ENCODE measurements at places on chromosomes 5 and 9.
A peak's percentile ranks its signal among the peaks of the same experiment; 100 is the strongest.

DNA sequence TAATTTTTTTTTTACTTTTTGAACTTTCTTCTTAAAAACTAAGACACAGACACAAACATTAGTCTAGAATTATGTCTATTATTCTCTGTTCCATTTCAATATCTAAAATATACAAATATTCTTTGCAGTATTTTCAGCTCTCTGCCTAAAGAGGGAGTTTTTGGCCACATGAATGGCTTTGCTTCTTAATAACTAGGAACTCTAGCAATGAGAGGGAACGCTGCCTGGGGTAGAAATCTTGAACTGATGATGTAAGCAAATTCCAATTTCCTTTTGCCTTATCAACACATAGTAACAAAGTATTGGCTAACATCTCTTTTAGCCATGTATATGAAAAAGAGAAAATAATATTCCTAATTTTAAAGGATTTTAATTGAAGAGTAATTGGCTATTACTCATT lies 51.9 kb downstream of the SLC25A46 start:
- DNase-seq, result no peak

DNA sequence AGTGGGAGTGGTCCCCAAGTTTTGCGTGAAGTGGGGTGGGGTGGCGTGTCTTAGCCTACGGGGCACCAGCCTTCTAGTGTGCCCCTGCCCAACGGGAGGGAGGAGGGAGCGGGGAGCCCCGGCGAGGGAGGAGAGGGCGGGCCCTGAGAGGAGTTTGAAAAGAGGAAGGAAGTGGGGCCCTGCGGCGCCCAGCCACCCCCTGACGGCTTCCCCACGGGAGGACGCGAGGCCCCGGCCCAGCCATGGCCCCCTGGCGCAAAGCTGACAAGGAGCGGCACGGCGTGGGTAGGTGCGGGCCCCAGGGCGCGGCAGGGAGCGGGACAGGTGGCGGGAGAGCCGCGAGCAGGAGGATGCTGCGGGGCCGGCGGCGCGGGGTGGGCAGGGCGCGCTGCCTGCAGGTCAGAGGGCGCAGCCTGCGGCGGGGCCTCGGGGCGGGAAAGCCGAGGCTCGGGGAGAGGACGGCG lies at the start of gene DOCK2:
Gene DOCK2, plus strand, starts transcription at position 191 of the 464 bp plus-strand sequence. Its CDS starts 52 bp downstream, at position 243.
- DNase-seq, result peak; percentile 71

DNA sequence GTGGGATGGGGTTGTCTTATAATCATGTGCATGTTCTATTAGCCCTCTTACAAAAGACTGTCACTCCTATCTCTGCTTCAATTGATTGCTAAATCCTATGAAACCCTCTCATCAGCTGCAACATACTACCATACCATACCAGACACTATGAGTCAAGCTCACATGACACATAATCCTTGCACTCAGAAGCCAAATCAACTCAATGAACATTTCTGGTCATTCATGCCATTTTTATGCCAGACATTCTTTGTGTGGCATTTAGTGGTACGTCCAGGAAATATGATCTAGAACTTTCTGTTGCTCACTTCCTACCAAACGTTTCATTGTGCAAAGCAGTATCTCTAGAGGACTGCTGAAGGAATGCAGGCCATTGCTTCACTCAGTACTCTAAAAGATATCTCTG lies 159.2 kb upstream of the GNA14 start:
- no peak for DNase-seq

- DNase-seq, result no peak
Measured at GRCh38 chr5:174839196-174839595, 114.8 kb downstream of the MSX2 start.

GRCh38 chr5:150023136-150023535 lies 22.6 kb downstream of the HMGXB3 start:
- no peak for DNase-seq

- DNase-seq, result no peak
Measured at GRCh38 chr5:135112008-135112725, 78.1 kb upstream of the PITX1 start.

GRCh38 chr9:83422527-83422926 lies 115.7 kb downstream of the FRMD3 start:
- no peak for DNase-seq

GRCh38 chr5:168377525-168377924 lies 86.1 kb downstream of the WWC1 start:
- DNase-seq, result no peak

GRCh38 chr9:88653911-88654310 lies 118.9 kb downstream of the NXNL2 start:
- DNase-seq, result no peak

GRCh38 chr9:135240222-135240621 lies 152.8 kb downstream of the OLFM1 start:
- DNase-seq, result no peak

DNA sequence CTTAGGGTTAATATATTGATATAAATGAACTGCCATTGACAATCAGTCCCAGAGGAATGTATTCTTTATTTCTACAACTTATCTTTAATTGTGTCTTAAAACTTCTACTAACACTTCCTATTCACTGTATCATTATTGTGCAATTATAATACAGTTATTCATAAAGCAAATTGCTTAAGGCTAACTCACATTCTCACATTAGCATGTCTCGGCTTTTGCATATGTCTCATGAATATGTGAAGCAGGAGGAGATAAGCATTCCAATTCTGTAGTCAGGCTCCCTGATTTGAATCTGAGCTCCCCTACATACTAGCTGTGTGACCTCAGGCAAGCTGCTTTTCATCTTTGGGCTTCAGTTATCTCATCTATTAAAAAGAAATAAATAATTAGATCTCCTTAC lies 45.4 kb downstream of the PLGRKT start:
- no peak for DNase-seq

- no peak for DNase-seq
Measured at GRCh38 chr5:43065387-43065947, 25.3 kb upstream of the ANXA2R start.

DNA sequence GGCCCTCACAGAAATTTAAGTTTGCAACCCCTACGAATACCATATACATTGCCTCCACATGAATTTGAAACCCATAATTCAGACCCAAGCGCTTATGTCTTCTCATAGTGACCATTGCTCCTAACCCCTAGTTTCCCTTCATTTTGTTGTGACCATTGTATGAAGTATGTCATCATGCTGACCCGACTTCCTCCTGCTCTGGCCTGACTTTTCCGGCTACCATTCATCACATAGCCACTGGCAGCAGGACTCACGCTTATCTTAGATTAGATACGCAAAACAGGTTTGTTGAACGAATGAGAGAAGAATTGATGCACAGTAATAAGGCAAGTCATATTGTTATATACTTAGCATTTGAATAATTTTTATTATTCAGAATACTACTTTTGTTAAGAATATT lies 345.4 kb downstream of the FBXL17 start:
- DNase-seq, result no peak

DNA sequence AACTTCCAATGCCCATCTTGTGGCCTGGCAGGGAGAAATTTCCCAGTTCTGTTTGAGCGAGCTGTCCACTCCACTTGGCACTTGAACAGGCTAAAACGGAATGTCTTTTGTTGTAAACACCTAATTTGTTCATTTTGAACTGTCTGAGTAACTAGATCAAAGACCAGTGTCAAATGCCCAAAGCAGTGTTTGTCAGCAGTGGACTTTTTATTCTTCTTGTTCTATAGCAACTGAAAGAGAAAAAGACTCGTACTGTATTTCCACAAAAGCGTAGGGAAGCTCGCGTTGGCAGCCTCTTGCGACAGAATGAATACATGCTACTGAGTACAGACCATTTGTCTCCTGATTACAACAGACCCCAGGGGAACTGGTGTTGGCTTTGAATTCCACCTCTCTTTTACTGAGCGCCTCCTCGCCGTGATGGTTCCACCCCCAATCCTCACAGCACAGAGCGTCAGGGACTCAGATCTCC lies 601.8 kb upstream of the ZNF608 start:
- DNase-seq, result no peak

DNA sequence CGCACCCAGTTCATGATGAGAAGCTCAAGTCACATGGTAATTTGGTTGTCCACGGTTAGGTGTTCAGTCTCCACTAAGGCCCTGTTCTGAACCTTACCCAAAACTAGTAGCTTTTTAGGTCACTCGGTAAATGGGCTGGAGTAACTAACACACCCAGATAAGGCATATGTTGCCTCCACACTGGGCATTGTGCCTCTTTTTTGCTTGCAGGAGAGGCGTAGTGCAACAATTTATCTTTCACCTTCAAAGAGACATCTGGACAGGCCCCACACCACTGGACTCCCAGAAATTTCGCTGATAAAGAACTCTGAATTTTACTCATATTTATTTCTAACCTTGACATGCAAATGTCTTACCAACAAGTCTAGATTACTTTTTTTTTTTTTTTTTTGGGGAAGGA lies 16.8 kb upstream of the PTGES start:
- no peak for DNase-seq

DNA sequence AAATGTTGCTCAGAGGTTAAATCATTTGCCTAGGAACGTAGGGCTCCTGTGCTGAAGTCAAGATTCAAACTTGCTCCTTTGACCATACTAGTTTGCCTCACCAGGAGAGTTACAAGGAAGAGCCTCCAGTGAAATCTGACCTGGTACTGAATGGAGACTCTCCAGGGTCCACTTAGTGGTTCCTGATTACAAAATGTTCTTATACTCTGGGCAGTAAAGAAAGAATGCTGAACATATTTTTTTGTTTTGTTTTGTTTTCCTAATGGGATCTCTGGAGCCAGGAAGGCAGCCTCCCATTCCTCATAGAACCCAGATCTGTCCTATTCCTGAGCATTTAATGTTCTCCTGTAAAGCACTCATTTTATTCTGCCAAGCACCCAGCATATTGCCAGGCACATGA lies 256.5 kb upstream of the CLINT1 start:
- DNase-seq, result no peak

DNA sequence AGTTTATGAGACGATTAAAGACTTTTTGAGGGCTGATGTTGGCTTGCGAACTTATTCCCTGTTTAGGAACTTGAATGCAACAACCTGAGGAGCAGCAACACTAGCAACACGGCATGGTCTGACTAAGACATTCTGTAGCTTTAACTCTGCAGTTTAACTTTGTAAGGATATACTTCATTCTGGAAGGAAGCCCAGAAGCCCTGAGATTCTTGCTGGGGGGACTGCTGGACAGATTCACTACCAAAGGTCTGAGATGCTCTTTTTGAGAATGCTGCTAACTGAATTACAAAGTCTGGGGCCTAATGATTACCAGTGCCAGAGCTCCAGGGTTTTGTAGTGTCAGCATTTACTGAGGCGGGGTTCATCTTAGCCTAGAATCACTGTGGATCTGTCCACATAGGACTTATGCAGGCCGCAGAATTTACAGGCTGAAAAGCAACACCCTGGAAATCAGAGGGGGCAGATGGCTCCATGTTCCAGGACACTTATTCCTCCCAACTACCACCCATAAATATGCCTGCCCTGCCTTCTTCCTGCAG lies 537.1 kb upstream of the CDH18 start:
- no peak for DNase-seq

GRCh38 chr5:89377767-89378455 lies 494.9 kb upstream of the MEF2C start:
- no peak for DNase-seq

- DNase-seq, result no peak
Measured at GRCh38 chr5:135449644-135450043, 2.5 kb upstream of the DCANP1 start.

DNA sequence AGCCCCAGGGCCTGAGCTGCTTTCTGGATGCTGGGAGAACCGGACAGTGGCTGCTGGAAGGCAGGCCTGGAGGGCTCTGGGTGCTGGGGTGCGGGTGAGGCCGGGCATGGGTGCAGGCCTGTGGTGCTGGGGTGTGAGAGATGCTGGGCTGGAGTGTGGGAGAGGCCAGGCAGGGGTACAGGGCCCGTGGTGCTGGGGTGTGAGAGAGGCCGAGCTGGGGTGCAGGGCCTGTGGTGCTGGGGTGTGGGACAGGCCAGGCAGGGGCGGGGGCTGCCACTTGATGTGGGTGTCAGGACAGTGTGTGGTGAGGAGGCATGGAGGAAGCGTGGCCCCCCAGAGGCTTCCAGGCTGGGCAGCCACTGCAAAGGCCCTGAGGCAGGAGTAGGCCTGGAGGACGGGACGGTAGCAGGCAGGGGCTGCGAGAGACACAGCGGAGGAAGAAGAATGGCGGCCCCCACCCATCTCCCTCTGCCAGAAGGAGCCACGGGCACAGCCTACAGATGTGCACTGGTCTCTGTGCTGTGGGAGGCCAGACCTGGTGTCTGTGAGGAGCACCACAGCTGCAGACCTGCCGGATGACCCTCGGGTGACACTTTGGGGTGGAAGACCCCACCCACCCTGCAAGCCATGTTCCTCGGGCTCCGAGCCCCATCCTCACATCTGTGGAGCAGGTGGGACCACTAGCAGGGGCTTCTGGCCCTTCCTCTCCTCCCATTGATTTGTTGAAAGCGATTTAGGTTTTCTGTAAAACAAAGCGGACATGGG lies 9.3 kb downstream of the NKD2 start:
- DNase-seq, result no peak

DNA sequence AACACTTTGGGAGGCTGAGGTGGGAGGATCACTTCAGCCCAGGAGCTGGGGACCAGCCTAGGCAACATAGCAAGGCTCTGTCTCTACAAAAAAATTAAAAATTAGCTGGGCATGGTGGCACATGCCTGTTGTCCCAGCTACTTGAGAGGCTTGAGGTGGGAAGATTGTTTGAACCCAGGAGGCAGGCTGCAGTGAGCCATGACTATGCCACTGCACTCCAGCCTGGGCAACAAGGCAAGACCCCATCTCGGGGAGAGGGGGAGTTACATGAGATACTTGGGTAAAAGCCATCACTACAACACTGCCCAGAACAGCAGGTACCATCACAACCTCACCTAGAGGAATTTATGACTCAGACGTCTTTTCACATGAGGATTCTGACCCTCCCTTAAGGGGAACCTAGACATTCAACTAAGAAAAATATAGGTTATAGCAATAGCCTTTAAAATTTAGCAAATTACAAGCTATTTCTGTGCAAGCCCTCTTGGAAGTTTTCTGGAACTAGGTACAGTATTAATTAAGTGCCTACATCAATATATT lies 143.5 kb downstream of the NFIB start:
- no peak for DNase-seq

GRCh38 chr5:122022966-122023365 lies 55.1 kb downstream of the LOX start:
- no peak for DNase-seq

- no peak for DNase-seq
Measured at GRCh38 chr9:3682186-3682585, 156.4 kb upstream of the RFX3 start.

DNA sequence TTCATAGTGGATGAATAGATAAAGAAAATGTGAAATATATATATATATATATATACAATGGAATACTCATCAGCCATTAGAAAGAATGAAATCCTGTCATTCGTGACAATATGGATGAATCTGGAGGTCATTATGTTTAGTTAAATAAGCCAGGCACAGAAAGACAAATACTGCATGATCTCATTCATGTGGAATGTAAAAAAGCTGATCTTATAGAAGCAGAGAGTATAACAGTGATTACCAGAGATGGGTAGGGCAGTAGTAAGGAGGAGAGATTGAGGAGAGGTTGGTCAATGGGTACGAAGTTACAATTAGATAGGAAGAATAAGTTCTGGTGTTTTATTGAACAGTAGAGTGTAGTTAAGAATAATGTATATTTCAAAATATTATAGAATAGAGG lies 19.7 kb upstream of the PCDHAC2 start:
- no peak for DNase-seq

GRCh38 chr5:69494452-69494851 lies 1.9 kb downstream of the OCLN start:
- DNase-seq, result no peak
